ENCODE measurements at places on chromosomes 5 and 9.
A peak's percentile ranks its signal among the peaks of the same experiment; 100 is the strongest.

DNA sequence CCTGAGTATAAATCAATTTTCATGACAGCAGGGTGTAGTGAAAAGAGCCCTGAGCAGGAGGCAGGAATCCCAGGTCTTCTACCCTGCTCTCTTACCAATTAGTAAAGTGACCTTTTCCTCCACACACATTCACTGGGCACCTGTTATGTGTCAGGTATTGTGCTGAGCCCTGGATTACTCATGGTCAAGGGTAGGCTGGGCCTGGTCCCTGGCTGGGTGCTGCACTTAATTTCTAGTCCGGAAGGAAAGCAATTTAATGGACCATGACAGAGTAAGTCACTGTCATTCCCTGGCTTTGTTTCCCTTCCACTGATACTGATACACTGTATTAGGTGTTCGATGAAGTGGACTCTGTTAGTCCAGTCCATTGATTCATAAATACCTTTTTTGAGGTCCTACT is 29.1 kb upstream of the BRINP1 start:
- DNase-seq: no peak

DNA sequence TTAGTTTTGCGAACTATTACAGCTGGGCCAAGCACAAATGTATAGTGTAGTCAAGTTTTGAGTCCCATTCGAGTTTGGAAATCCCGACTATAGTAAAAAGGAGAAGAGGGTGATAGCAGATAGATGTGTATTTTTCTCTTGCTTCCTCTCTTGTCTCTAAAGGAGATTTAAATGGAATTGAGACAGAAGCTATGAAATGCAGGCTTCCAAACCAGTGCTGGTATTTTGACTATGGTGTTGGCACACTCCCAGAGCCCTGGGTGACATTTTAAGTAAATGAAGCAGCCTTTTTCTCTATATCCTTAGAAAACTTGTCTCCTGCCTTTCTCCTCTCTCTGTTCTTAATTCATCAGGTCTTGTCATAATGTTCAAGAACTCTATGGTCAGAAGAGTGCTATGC is 17.7 kb upstream of the AUH start:
- no peak for DNase-seq

DNA sequence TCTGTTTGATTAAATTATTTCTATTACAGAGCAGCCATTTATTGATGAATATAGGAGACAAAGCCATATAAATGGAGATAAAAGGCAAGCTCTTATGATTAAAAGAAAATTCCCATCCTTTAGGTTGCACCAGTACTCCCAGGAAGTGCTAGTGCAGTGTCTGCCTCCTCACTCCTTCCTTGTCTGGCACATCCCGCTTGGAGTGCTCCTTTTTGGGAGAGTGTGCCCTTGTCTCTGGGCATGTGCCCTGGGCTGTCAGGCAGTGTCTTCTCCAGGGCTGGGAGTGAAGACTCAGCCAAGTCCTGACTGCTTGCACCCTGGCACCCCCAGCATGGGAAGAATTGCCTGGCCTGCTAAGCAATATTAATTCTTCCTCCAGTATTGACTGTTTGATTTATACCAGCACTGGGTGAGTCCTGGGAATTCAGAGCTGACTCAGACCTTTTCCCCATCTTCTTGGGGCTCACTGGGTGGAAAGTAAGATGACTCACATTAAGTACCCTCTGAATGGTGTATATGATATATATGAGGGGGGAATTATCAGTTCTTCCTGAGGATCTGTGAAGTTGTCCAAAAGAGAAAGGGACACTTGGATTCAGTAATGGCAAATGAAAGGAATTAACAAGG is 62.1 kb downstream of the ZSWIM6 start:
- no peak for DNase-seq

DNA sequence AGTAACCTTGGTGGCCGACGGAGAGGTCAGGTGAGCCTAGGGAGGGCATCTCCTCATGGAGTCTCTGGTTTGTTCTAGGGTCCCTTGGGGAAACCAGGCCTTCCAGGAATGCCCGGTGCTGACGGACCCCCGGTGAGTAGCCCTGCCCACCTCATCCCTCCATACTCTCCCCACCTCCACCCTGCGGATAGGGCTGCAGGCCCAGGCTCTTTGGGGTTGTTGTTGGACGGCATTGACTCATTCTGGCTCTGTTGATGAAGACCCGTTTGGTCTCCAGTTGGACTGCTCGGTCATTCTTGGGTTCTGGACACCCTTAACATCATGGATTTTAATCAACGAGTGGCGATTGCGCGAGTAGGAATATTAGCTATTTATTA is 112.3 kb upstream of the FCN2 start:
- no peak for DNase-seq

DNA sequence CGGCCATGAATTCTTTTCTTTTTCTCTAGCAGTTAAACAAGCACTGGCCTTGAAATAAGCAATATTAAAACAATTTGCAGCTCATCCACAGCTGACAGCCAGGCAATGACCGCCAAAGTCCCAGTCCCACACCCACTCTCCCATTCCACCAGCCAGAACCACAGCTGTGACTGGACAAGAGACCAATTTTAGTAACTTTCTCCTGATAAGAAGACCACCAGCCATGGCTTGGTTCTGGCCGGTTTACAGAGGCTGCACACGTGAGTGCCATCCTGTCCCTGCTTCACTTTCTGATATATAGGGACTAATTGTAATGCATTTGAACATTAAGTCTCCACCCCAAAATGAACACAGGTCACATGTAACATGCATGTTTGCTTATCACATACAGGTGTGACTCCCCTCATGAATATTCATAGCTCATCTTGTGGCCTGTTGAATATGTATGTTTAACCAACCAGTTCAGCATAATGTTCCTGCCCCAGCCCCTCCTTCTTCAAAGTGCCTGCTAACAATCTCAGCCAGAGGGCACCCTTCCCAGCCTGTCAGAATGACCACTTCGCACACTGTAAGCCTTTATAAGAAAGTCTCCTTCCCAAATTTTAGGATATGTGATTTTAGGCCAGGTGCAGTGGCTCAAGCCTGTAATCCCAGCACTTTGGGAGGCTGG is 23.9 kb upstream of the FANCC start:
- DNase-seq: no peak

DNA sequence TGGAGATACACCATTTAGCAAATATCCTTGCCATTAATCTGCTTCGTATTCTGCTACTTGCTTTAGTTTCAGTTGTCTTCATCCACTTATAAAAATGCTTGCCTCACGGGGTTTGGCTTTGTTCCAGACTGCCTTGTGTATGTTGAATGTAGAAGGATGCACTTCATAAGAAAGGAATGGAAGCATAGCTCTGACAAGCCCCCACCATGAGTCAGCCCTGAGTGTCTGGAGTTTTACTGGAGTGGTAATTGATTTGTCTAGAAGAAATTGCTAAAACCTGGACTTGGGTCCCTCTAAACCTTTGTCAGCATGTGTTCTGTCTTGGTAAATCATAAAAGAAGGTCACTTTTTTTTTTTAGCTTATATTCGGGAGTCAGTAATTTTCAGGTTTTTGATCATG is 4.6 kb downstream of the TEX48 start:
- no peak for DNase-seq

GRCh38 chr9:94014066-94014654 is 59.0 kb upstream of the BARX1 start:
- no peak for DNase-seq

- DNase-seq: no peak
These were observed 30.2 kb upstream of the CATSPER3 start for GRCh38 chr5:134937526-134937925.

DNA sequence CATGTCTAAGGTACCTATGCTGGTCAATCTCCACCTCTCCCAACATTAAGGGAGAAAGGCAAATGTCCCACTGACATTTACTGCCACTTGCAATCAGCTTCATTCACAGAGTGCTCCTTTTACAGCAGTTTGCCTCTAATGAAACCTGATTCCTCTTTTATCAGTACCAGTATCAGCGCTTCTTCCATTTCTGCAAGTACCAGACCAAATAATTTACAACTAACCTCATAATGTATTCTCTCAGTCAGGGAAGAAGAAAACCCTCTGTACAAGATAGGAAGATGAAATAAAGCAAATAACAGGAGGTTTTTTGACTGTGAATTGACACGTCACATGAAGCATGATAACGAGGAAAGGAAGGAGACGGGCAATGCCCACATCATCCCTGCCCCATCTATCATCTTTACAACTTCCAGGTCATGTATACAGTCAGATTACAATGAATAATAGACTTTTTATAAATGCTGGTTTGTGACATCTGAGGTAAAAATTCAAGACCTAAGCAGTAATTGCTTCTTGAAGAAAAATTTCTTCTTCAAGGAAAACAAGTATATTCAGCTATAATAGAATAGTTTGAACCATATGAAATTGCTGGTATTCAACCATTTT is 21.9 kb downstream of the ABITRAM start:
- DNase-seq: no peak

DNA sequence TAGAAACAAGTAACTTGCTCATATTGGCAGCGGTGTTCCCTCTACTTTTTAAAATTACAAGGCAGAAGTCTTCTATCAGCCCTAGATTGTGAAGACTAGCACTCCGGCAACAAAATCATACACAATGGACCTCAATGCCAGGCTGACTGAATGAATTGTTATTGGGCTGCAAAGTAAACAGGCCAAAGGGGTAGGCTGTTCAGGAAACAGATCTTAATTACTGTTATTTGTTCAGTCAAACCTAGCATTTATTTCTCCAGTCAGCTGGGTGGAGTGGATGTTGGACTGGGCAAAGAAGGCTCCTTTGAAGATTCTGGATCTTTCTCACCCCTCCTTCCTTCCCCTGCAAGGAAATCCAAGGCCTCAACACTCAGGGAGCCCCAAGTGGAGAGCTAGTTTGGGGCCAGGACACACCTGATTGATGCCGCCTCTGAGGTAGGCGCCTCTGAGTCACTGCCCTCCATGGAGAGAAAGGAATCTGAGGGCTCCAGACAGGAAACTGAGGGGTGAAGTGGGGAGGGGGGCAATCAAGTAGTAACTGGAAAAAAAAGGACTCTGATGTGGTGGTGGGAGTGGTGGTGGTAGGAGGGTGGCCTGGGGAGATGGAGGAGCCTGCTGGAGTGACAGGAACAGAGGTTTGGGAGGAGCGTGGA is 35.5 kb downstream of the SERINC5 start:
- no peak for DNase-seq

- DNase-seq: no peak
These were observed 608.6 kb upstream of the DAB2 start for GRCh38 chr5:40033411-40033810.

DNA sequence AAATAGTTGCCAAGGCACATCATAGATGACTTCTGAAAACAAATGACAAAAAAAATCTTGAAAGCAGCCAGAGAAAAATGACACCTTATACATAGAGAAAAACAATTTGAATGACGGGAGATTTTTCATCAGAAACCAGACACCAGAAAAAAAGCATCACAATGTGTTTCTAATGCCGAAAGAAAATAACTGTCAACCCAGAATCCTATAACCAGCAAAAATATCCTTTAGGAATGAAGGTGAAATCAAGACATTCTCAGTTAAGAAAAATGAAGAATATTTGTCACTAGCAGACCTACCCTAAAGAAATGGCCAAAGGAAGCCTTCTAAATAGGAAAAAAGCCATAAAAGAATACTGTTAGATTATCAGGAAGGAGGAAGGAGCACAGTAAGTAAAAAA is 54.0 kb downstream of the SPTLC1 start:
- no peak for DNase-seq

DNA sequence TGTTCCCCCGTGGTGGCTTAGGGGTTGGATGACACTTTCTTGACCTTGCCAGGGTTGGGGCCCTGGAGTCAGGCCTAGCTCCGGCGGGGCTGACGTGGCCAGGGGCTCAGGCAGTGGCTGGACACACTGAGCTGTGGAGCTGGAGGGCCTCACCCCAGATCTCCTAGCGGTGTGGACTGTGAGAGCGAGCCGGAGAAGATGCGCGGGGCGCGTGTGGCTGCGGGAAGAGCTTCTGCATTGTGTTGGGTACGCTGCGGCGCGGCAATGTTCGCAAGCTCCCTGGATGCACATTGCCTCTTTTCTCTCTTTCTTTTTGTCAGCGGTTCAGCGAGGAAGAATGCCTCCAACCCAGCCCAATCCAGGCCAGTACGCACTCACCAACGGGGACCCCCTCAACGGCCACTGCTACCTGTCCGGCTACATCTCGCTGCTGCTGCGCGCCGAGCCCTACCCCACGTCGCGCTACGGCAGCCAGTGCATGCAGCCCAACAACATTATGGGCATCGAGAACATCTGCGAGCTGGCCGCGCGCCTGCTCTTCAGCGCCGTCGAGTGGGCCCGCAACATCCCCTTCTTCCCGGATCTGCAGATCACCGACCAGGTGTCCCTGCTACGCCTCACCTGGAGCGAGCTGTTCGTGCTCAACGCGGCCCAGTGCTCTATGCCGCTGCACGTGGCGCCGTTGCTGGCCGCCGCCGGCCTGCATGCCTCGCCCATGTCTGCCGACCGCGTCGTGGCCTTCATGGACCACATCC is 4.8 kb downstream of the NR2F1 start:
- no peak for DNase-seq

- no peak for DNase-seq
These were observed 212.5 kb downstream of the TMC1 start for GRCh38 chr9:72733895-72734294.

- no peak for DNase-seq
These were observed 33.4 kb upstream of the GNPDA1 start for GRCh38 chr5:142046191-142046590.

- DNase-seq: no peak
These were observed 31.9 kb downstream of the IRF1 start for GRCh38 chr5:132458651-132459030.

DNA sequence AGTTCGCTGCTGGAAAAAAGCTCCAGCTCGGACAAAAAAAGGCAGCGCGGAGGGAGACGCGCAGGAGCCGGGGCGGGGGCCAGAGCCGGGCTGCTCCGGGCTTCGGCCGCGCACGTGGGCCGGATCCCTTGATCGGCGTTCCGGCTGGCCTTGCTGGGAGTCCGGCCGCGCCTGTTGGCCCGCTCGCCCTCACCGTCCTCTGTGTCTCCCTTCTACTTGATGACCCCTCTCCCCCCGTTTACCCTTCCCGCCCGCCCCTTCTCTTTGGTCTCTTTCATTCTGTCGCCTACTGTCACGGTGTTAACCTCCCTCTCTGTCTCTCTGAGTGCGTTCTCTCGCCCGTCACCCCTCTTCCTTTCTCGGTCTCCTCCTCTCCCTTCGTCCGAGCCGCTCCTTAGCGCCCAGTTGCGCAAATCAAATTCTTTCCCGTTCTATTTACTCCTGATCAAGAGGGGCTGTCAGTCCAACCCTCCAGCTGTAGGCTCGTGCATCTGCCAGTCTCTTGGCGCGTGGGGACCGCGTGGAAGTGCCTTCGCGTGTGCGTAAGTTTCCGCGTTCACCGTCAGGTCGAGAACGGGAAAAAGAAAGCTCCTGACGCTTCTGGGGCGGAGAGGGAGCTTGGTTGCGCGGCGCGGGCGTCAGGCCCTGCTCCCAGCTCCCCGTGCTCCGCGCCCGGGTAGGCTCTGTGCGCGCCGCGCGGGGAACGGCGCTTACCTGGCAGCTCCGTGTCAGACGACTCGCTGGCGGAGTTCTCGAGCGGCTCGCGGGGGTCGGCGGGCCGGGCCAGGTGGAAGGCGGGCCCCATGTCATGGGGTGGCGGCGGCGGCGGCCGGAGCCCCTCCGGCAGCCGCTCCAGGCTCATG is 798 bp downstream of the PITX1 start:
- no peak for DNase-seq

- DNase-seq: peak; percentile 83
These were observed 187.5 kb downstream of the TMEM38B start for GRCh38 chr9:105881654-105882349.
